Adipocyte (in vitro differentiated cells): ENCODE measurements at places on chromosomes 16 and 17.

GRCh38 chr17:81113158-81113724, 52.1 kb upstream of the PVALEF start:
- DNase-seq, result no peak

DNA sequence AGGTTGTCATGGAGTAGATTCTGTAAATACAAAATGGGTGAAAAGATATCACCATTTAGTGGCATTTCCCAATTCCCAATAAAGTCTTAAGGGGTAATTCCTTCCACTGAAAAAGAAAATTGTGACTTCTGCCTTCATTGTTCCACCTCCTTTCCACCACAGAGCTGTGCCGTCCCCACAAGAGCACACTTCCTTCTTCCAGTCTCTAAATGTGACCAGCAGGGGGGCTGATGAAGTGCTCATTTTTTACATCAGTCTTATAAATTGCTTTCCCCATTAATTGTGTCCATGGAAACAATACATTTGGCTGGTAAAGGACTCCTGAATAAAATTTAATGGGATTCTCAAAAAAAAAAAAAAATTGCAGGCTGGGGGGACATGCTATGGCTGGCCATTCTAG, 260.8 kb upstream of the PSMD7 start:
- DNase-seq, result no peak

DNA sequence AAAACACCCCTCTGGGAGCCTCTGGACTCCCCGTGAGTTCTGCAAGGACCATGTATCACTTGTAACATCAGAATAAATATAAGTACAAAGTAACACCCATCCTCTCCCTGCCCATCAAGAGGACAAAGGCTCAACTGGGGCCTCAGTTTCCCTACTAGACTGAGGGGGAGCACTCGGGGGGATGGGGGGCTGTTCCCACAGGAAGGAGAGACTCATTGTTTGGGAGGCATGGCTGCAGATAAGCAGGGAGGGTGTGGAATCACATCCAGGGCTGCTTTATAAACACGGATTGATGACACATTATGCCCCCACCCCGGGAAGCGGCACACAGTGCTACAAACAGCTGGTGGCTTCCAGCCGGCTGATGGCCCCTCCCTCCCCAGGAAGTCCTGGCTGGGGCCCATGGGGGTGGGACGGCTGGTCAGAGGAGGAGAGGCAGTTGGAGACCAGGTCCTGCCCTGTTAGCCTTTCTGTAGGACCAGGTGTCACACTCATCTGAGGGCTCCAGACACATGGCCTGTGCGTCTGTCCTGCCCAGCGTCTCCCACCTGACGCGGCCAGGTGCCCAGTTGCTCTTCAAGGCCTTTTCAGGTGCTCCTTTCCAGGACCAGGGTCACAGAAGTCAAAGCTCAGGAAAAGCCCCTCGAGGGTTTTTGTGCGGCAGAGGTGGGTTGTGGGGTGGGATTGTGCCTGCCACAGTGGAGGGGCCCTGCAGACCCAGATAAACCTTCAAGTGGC, 1.3 kb upstream of the MPG start:
- peak; percentile 81 for DNase-seq

DNA sequence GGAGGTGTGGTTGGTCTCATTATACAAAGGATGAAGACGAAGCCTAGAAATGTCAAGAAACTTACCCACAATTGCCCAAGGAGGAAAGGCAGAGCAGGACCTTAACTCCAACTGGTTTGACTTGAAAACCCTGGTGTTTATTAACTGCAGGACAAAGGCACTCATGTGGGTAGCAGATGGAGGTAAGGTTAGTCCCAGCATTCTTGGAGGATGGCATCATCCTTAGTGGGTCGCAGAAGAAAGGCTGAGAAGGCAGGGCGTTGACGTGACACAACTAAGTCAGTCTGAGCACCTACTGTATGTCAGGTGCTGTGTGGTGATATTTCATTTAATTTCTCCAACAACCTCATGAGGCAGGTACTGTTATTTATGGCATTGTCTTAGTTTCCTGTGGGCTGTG, 101.3 kb downstream of the HAPSTR1 start:
- DNase-seq, result no peak

GRCh38 chr16:28930652-28931051, 1.1 kb upstream of the CD19 start:
- DNase-seq, result no peak

GRCh38 chr16:14199624-14200023, 128.5 kb downstream of the MRTFB start:
- DNase-seq, result peak; percentile 28

DNA sequence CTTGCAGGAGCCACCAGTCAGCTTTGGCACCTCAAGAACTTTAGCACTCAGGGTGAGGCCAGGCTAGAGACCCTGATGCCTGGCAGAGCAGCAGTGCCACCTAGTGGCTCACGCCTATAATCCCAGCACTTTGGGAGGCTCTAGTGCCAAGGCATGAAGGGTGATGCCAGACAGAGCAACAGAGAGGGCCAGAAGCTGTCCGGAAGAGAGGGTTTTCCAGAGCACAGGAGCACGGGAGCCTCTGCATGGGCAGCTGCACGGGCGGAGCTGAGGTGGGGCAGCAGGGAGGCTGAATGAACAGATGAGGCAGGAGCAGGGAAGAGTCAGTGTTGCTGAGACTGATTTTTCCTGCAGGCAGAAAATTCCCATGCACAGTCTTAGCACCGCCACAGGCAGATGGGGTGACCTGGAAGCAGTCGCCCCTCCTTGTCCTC, 38.9 kb downstream of the MYH3 start:
- peak; percentile 87 for DNase-seq

GRCh38 chr17:77311371-77311981, 170.7 kb downstream of the SEC14L1 start:
- DNase-seq, result no peak

GRCh38 chr16:86376837-86377236, 133.5 kb upstream of the FOXF1 start:
- DNase-seq, result no peak

DNA sequence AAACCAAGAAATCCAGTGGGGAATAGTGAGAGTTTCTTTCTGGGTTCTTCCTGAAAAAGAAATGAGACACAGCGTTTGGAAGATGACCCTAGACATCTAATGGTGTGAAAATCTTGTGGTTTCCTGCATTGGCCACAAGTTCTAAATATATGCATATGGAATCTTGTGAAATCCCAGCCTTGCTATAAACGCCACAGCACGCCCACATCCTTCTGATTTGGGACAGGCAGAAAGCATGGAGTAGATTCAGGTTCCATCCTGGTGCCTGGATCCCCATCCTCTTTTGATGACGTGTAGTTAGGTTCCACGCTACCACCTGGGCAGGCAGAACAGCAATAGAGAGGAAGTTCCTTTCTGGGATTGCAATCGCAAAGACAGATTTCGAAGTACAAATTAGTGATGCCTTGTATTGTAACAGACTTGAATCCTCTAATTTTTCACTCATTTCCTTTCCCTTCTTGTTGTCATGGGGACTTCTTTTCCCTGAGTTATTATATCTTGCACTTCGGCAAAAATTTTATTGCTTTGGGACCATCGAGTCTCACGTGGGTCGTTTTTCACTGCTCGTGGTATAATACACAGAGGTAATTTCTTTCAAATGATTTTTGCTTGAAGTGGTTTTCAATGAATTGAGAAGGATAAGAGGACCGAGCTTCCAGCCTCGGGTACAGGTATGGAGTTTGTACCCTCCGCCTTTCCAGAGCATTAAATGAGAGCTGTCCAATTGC, 37.6 kb downstream of the HS3ST4 start:
- no peak for DNase-seq

DNA sequence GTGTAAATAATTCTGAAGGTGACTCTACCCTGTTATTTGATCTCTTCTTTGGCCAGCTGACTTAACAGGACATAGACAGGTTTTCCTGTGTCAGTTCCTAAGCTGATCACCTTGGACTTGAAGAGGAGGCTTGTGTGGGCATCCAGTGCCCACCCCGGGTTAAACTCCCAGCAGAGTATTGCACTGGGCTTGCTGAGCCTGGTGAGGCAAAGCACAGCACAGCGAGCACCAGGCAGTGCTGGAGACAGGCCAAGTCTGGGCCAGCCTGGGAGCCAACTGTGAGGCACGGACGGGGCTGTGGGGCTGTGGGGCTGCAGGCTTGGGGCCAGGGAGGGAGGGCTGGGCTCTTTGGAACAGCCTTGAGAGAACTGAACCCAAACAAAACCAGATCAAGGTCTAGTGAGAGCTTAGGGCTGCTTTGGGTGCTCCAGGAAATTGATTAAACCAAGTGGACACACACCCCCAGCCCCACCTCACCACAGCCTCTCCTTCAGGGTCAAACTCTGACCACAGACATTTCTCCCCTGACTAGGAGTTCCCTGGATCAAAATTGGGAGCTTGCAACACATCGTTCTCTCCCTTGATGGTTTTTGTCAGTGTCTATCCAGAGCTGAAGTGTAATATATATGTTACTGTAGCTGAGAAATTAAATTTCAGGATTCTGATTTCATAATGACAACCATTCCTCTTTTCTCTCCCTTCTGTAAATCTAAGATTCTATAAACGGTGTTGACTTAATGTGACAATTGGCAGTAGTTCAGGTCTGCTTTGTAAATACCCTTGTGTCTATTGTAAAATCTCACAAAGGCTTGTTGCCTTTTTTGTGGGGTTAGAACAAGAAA, 5.1 kb downstream of the STH start:
- peak; percentile 81 for DNase-seq

- DNase-seq, result no peak
Measured at GRCh38 chr17:68860941-68861340, 94.3 kb downstream of the ABCA8 start.

DNA sequence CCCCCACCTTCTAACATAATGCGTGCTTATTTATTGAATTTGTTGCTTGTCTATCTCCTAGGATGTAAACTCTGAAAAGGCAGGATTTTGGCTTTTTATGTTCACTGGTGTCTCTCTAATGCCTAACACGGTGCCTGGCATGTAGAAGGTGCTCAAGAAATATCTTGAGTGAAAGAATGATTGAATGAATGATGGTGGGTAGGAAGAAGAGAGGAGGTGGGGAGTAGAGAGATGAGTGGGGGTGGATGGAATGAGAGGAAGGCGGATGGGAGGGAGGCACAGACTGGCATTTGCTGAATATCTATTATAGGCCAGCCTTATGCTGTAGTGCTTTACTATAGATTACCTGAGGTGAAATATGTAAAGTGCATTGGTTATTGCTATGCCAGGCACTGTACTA, 2.3 kb downstream of the PRSS36 start:
- no peak for DNase-seq

- peak; percentile 25 for DNase-seq
Measured at GRCh38 chr17:41416479-41416878, 7.9 kb downstream of the KRT37 start.

DNA sequence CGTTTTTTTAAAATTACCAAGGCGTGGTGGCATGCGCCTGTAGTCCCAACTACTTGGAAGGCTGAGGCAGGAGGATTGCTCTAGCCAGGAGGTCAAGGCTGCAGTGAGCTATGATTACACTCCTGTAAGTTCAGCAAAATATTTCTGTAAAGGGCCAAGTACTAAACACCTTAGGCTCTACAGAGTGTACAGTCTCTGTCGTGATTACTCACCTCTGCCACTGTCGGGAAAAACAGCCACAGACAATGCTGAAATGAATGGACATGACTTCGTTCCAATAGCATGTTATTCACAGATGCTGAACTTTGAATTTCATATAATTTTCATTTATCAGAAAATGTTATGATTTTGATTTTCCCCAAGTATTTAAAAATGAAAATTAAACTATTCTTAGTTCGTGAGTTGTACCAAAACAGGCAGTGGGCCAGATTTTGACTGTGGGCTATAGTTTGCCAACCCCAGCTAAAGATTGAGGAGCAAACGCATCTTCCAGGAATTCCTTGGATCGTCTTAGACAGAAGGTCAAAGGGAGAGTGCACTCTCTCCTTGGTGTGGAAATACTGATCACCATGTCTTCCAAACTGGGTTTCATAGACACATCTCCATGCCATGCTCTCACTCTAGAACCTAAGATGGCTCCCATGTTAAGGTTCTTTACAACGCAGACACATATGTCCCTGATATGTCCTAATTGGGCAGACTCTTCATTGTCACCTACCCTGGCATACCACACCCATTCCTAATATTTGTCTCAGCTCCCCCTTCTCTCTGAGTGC, 89.5 kb downstream of the MARF1 start:
- DNase-seq, result no peak
